Stimulated activated CD8-positive, alpha-beta memory T cell treated with anti-CD3 and anti-CD28 coated beads, Interleukin-15, amount 100 ng/mL, for 1 hour (primary cell): ENCODE measurements at places on chromosomes 16 and 17.

- no peak for DNase-seq
Observed at GRCh38 chr17:17819561-17819995, 17.2 kb downstream of the SREBF1 start.

- DNase-seq = no peak
Observed at GRCh38 chr16:31674686-31675085, 147.0 kb downstream of the AHSP start.

DNA sequence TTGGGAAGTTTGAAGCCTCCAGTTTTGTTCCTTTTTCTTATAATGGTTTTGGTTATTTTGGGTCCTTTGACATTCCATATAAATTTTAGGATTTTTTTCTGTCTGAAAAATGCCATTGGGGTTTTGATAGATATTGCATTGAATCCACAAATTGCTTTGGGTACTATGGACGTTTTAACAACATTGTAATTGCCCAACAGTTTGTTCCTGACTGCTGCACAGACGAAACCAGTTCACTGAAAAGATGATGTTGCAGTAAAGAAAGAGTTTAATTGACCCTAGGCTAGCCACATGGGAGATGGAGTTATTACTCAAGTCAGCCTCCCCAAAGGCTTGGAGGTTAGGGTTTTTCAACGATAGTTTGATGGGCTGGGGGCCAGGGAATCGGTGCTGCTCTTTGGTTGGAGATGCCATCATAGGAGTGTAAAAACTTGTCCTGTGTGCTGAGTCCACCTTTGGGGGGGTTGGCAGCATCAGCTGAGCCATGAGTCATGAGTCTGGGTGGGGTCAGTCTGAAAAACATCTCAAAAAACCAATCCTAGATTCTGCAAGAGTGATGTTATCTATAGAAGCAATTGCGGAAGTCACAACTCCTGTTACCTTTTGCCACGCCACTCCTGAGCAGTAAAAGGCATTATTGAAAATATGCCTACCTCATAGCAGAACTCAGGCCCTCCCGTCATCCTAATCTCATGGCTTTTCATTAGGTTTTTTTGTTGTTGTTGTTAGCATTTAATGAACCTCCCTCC lies 2.7 kb upstream of the PRSS41 start:
- no peak for DNase-seq

GRCh38 chr17:49552070-49552751 lies 23.5 kb upstream of the NXPH3 start:
- DNase-seq = no peak

- DNase-seq = no peak
Observed at GRCh38 chr16:57257455-57258070, 12.5 kb downstream of the ARL2BP start.

DNA sequence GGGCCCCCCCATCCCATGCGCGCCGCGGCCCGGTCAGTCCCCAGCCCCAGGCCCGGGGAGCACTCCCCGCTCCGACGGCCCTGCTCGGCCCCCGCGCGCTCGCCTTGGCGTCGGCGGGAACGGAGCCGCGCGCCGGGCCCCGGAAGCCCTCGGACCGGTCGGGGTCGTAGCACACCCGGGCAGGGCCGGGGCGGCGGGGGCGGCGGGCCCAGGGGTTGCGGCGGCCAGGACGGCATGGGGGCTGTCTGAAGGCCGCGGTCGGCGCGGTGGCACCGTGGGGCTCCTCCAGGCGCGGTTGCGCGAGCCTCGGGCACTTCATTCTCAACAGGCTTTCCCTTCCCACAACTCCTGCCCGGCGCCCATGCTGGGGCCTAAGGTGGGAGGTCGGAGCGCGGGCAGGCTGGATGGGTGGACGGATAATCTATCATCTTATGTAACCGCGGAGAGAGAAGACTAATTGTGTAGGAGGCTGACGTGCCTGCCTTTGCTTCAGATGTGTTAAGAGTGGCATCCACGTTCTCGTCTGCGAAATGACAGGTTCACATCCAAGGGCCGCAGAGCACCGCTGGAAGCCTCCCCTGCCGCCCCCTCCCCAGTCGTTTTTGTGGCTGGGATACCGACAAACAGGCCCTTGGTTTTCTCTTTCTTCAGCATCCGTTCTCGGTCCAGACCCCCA lies 708 bp downstream of the BAIAP2 start:
- DNase-seq = no peak
